ENCODE measurements at places on chromosomes 5 and 9.

DNA sequence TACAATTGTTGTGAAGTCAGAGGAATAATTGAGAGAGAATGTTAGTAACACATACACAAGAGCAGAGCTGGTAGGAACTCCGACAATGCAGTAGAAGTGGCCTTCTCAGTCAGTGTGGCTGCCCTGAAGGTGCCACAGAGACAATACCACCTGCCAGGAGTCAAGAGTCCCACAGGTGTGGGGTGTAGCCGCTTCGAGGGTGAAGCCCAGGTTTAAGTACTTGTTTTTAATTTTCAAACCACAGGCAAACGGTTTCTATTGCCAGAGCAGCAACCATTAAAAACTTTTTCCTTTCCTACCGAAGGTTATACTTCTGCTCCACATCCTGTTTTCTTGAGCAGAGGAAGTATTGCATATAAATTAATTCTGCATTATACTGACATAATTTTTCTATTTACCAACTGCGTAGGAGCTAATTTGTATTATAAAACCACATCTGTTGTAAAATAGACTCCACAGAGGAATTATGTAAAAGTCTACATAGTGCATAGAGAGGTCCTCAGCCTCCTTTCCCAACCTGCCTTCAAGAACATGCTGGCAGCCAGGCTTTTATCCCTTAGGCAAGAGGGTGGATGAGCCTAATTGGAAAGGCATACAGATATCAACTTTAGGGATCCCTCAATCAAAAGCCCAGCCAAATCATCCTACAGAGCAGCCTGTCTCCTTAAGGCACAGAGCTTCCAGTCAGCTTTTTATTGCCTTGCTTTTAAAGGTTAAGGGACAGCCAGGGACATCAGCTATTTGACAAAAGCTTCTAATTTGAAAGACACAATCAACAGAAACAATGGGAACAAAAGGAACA lies 12.9 kb upstream of the ACTBL2 start:
- no peak for DNase-seq

DNA sequence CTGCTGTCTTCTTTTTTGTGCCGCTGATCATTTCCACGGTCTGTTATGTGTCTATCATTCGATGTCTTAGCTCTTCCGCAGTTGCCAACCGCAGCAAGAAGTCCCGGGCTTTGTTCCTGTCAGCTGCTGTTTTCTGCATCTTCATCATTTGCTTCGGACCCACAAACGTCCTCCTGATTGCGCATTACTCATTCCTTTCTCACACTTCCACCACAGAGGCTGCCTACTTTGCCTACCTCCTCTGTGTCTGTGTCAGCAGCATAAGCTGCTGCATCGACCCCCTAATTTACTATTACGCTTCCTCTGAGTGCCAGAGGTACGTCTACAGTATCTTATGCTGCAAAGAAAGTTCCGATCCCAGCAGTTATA lies 17.1 kb downstream of the F2R start:
- DNase-seq: no peak

DNA sequence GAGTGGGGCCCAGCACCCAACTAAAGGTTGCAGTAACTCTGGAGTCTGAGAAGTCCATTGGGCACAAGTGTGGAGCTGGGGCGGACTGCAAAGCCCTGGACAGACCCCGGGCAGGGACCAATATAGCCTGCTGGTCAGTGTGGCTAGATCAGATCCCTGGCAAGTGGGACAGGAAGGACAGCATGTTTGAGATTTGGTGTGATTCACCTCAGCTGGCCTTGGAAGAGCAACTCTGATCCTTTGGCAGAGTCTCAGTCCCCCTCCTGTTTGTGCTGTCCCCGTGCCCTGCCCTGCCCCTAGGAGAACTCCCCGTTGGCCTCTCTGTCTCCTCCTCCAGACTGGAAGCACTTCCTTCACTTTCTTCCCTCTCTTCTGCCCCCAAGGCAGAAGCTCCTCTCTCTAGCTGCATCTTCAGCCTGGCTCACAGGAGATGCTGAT lies 255.3 kb downstream of the FSTL4 start:
- no peak for DNase-seq

- DNase-seq: no peak
Observed at GRCh38 chr9:2824564-2824963, 19.3 kb downstream of the PUM3 start.

DNA sequence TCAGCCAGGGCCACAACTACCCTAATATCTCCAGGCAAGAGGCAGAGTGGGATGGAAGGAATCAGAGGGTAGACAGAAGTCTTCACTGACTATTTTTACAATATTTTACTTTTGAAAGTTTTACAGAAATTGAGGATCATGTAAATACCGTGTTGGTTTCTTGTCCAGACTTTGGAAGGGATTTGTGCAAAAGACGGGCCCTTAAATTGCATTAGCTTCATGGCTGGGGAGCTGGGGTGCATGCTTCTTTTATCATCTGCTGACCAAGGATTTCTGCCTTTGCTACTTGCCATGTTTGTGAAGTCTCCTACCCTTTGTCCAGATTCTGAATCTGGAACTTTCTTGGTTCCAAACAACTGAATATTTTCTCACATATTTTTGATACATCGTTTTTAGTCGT lies 107.7 kb upstream of the GRIN3A start:
- no peak for DNase-seq

DNA sequence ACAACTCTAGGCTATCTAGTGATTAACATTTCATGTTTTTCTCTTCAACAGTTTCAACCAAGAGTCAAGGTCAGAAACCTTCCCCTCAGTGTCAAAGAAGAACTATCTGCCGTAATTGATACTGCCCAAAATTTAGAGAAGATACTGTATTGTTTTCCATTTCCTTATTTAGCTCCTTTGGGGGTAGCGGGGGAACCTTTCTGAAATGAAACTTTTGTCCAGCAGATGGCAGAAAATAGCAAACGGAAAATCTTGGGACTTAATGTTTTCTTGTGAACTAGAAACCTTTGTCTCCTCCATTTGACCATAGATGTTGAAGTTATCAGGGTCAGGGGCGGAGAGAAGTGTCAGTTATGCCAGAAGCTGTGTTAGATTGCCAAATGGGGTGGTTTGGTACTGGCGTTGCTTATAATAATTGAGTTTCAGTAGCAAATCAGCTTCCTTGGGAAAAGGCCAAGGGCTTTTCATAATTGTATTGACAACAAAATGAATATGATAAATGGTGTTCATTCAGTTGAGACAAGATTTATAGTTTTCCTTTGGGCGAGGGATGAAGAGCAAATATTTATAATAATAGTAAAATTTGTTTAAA lies 101.7 kb upstream of the TLX3 start:
- no peak for DNase-seq

DNA sequence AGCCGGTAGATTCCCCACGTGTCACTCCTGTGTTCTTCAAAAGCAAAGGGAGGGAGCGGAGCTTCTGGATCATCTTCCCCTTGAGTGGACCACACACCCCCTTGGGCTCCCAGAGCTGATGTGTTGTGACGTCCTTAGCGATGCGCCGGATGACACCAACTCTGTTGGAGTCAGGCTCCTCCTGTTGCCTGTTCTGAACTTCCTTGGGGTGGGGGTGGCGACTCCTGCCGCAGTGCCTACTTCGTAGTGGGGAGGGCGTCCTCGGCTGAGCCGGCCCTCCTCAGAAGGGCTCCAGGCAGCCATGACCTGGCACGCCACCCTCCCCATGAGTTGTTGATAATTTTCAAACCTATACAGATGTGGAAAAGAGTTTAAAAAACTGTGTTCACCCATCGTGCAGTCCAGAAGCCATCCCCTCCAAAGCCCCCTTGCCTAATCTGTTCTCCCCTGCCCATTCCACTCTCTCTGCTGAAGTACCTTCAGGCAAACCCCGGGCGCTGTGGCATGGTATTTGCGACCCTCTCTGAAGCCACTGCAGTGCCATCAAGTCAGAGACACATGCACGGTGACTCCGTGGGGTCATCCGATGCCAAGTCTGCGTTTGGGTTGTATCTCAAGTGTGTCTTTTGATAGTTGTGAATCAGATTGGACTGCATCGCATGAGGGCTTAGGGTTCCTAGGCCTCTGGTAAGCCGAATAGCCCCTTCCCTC lies 16.7 kb downstream of the EXOC3 start:
- no peak for DNase-seq

- DNase-seq: no peak
Observed at GRCh38 chr5:105462377-105462776, 1899.8 kb upstream of the NUDT12 start.

DNA sequence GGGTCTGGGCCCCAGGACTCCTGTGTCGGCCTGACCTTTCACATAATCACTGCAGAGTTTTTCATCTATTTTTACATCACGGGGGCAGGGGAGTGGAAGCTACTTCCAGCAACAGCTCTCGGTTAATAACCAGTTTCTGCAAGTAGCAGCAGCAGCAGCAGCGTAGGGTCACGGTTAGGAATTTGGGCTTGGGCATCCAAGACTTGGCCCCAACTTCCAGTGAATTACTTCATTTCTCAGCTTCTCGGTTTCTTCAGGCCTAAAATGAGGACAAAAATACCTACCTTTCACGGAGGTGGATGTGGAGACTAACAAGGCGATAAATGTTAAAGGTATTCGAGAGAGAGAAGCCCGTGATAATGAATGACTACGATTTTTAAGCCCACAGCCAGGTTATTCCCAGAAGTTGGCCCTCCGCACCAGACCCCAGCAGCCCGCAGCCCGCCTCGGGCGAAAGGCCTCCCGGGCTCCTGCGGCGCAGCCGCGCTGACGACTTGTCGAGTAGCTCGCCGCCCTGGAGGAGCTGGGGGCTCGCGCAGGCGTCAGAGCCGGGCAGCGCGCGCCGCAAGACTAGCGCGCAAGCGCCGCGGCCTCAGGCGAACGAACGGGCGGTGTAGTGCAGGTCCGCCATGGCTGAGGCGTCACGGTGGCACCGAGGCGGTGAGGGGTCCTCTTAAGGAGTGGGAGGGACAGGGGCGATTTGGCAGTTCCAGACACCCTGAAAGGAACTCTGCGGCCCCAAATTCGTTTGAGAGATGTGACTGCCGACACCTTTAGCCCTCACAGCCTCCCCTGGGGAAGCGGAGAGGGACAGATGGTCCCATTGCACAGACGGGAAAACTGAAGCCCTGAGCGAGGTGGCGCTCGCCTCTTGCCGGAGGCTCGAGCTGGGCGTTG lies at the start of gene PKD2L2:
Gene PKD2L2 (plus strand): TSS at position 595 of the 897 bp plus-strand sequence. CDS start 35 bp downstream, at position 630.
- peak; percentile 90 for DNase-seq

- no peak for DNase-seq
Observed at GRCh38 chr5:112863549-112863948, 2.5 kb downstream of the SRP19 start.

DNA sequence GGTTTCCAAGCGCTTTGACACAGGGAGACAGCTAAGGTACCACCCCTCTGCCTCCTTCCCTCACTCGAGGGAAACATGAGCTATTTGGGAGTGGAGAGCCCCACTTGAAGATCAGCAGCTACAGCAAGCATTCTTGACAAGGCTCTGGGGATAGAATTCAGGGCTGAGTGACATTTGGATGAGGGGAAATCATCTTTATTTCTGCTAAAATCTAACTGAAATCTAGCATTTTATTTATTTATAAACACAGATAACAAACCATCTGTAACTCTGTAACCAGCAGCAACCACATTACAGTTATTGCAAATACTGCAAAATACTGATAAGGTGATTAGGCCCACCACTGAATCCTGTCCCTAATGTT lies 22.4 kb downstream of the RNF130 start:
- DNase-seq: no peak

DNA sequence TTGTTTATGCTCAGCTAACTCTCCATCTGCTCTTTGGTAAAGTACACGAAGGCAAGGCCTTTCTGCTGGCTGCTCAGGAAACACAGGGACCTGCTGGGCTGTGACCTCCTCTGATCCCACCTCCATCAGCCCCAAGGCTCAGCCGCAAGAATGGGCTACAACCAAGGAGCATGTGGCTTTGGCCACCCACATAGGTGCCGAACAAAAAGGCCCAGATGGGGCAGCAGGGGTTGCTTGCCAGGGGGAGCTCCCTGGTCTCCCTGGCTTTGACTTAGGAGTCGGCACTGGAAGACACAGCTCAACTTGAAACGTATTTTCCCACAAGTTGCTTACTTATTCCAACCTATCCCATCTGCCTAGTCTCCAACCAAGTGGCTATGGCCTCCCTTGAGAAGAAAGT lies 461.1 kb downstream of the ICE1 start:
- DNase-seq: no peak

- no peak for DNase-seq
Observed at GRCh38 chr9:72996684-72997314, 43.9 kb upstream of the ALDH1A1 start.

DNA sequence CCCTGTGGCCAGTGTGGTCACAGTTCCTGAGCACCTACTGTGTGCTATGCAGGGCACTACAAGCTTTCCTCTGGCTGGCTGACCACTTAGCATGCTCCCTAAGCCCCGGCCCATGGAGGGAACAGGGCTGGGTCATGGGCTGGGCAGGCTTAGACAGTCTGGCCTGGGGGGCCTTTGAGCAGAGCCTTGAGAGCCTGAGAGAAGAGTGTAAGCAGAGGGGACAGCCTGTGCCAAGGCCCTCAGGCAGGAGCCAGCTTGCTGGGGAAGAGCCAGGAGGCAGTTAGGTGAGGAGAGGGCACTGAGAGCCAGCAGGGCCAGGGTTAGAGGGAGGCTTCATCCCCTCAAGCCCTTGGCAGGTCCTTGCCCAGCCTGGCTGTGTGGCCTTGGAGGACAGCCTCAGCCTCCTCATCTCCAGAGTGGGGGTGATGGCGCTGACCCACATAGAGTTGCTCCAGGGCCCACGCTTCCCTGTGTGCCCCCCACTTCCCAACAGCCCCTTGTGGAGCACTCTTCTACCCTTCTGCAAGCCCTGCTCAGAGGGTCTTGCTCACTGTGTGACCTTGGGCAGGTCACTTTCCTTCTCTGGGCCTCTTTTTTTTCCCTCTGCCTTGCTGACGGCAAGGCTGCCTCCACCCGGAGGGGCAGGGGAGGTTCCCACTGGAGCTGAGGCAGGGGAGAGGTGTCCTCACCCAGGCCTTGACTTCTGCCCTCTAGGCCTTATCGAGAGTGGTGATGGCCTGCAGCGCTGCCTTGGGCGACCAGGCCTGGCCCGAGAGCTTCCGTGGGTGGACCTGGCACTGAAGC lies 107.1 kb downstream of the PHF2 start:
- DNase-seq: peak; percentile 20

GRCh38 chr9:129467004-129467588 lies 153.8 kb downstream of the C9orf50 start:
- DNase-seq: no peak

DNA sequence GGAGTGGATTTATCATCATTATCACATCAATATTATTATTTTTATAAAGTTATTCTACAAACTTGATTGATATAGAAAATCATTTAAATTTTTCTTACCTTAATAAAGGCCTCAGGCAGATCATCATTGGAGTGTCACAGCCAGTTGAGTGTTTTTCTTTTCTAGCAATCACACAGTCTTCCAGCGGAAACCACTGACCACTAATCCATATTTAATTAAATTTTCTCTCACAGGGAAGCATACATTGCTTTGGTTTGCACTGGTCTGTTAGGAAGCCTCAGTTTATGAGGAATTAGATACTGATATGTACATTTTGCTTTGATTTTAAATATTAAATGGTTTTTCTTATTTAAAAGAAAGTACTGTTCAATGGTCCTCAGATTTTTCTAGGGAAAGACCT lies 6.7 kb downstream of the SPZ1 start:
- no peak for DNase-seq

DNA sequence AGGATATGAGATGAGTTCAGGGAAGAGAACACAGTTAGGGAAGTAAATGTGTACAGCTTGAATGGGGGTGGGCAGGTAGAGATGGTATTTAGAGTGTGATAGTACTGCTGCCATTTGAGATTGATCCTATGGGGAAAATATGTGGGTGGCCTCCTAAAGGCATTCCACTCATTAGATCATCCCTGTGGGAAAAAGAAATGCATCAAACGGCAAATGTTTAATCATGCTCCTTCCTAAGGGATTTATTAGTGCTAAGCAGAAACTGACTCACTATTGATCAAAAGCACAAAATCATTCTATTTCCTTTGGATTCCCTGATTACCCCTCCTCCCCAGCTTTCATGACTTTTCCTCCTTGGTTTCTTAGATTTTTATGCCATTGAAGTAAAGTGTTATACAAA lies 36.4 kb upstream of the SMC5 start:
- no peak for DNase-seq

- DNase-seq: no peak
Observed at GRCh38 chr9:37421914-37422288, 595 bp upstream of the GRHPR start.

All from left hindlimb (tissue), 1 donor.